ENCODE measurements at places on chromosomes 6 and 20. TPM values are rescaled to one million over a fixed set of nuclear protein-coding genes. Genes with fewer than 3 reads are reported as not detected.

Gene PHF3
- 46.2 TPM for total RNA-seq

Gene RAET1G
- not detected for total RNA-seq

Gene PDYN
- total RNA-seq, result 0.63 TPM

GRCh38 chr6:31898383-31899011 is 999 bp upstream of the EHMT2 start:
- peak overlapping the region; percentile 76 for H3K27ac ChIP-seq
- peaks cover 1% of the 10 kb centered on the region for H3K36me3 ChIP-seq
- H3K4me3 ChIP-seq, result peak overlapping the region; percentile 95
- peaks cover 44% of the 10 kb centered on the region for H3K4me1 ChIP-seq
- H3K27me3 ChIP-seq, result peaks cover 3% of the 10 kb centered on the region

DNA sequence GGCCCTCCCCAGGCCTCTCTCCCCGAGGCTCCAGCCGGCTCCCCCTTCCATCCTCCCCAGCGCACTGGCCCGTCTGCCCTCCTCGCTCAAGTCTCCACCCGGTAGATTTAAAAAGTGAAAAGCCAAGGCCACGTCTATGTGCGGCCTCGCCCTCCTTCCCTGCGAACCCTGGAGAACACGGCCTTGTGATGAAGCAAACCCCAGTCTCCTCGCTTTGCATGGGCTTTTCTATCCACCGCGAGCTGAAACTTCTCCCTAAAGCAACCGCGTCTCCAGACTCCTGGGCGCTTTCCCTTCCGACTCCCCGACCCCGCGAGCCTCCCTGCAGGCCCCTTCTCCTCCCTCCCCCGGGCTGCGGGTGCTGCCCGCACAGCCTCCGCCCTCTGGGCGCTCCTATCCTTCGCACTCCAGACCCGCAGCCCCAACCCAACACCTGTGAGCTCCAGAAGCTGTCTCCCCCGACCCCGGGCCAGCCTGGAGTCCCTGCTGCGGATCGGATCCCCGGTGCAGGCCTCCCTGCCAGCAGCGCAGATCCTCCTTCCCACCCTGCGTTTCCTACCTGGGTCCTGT is 265.2 kb upstream of the QKI start:
- peaks cover 24% of the 10 kb centered on the region for H3K4me1 ChIP-seq
- H3K27me3 ChIP-seq, result no peaks in the 10 kb centered on the region
- peaks cover 3% of the 10 kb centered on the region for H3K36me3 ChIP-seq
- no peak overlapping the region for H3K27ac ChIP-seq
- no peak overlapping the region for H3K4me3 ChIP-seq
- DNase-seq, result no peak

DNA sequence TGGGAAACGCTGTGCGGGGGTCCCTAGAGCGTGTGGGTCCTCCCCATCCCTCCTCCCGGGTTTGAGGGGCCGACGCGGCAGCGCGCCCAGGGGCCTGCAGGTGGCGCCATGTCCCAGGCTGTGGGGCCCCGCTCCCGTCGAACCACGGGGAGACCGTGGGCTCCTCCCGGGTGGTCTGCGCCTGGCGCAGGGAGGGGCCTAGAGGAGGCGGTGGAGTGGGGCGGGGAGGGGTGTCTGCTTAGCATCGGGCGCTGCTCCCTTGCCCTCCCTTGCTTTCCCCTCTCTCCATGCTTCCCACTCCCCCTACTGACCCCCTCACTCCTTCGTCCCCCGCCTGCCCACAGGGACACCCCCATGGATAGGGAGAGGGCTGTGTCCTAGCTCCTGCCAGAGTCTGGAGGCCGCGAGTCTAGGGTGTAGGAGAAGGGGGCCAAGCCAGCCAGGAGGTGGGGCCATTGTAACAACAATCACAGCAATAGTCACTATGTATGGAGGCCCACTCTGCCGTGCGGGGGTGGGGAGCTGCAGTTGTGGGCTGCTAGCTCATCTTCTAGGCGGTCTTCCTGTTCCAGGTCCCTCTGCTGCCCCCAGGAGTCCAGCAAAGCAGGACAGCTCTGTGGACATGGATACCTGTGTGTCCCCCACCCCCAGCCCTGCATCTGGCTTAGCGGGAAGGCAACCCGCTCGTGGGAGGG is 51.7 kb downstream of the CHMP4B start:
- H3K4me3 ChIP-seq, result peak overlapping the region; percentile 7
- DNase-seq, result peak; percentile 80
- peaks cover 14% of the 10 kb centered on the region for H3K4me1 ChIP-seq
- H3K27ac ChIP-seq, result no peak overlapping the region

DNA sequence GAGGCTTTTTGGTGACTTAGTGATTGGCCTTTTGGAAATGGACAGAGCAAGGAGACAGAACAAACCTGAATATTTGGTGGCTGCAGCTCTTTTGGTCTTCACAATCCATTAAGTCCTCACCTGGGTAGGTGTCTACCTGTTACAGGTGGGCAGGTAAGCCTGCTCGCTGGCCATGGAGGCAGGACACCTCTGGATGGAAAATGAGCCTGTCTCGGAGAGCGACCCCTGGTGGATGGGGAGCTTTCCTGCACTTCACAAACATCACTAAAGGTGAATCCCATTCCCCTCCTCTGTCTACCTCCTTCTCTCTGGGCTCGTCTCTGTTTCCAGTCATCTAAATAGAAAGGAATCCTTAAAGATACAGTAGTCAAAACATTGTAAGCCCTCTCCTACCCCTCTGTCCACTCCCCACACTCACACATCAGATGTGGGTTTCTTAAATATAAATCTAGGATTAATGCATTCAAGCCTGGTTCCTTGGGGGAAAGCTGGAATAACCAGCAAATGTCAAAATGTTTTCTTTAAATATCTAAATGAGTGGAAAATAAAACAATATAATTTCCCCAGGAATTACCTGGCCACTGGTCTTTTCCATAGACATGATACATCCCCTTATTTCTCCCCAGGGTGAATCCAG is 304.9 kb downstream of the CDH26 start:
- H3K36me3 ChIP-seq, result no peaks in the 10 kb centered on the region
- H3K4me1 ChIP-seq, result peaks cover 3% of the 10 kb centered on the region
- H3K27ac ChIP-seq, result no peak overlapping the region
- peak; percentile 20 for DNase-seq
- H3K4me3 ChIP-seq, result no peak overlapping the region
- peaks cover 17% of the 10 kb centered on the region for H3K27me3 ChIP-seq

GRCh38 chr6:135839121-135839520 is 12.4 kb upstream of the PDE7B start:
- no peak overlapping the region for H3K4me3 ChIP-seq
- no peak overlapping the region for H3K27ac ChIP-seq
- no peak for DNase-seq
- H3K36me3 ChIP-seq, result no peaks in the 10 kb centered on the region
- peaks cover 22% of the 10 kb centered on the region for H3K4me1 ChIP-seq
- no peaks in the 10 kb centered on the region for H3K27me3 ChIP-seq

DNA sequence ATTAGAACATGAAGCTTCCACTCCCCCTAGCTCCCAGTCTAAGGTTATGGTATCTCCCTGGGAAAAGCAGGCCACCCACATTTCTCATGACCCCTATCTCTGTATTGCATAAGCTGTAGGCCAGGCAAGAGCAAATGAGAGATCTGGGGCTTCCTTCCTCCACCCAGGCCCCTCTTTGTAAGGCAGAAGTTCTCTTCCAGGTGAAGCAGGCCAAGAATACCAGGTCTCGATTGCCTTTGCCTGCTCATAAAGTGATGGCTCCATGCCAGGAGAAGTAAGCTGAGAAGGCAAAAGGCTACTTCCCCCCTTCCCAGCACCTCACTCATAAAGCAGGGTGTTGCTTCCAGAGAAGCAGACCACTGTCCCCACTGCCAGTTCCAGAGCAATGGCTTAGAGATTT is 144.1 kb upstream of the KCNK16 start:
- no peak for DNase-seq
- no peaks in the 10 kb centered on the region for H3K27me3 ChIP-seq
- H3K4me1 ChIP-seq, result no peaks in the 10 kb centered on the region
- H3K4me3 ChIP-seq, result no peak overlapping the region
- H3K36me3 ChIP-seq, result no peaks in the 10 kb centered on the region
- no peak overlapping the region for H3K27ac ChIP-seq

DNA sequence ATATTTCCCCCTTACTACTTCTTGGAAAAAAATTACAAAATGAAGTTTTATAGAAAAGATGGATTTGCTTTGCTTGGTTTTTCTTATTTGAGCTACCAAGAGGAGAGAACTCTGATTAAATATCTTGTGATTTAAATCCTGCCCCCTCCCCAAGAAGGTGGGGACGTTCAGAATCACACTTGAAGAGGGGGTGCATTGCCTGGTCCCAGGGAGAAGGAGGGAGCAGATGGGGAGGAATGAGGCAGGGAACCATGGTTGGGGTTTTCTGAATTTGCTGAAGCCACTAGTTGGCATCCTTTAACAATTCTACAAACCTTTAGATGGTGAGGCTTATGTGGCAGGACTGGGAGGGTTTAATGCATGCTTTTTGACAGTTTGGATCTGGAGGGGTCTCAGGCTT is 5.5 kb downstream of the PCK1 start:
- DNase-seq, result no peak
- no peak overlapping the region for H3K27ac ChIP-seq
- no peak overlapping the region for H3K4me3 ChIP-seq
- peaks cover 3% of the 10 kb centered on the region for H3K27me3 ChIP-seq
- H3K36me3 ChIP-seq, result no peaks in the 10 kb centered on the region

DNA sequence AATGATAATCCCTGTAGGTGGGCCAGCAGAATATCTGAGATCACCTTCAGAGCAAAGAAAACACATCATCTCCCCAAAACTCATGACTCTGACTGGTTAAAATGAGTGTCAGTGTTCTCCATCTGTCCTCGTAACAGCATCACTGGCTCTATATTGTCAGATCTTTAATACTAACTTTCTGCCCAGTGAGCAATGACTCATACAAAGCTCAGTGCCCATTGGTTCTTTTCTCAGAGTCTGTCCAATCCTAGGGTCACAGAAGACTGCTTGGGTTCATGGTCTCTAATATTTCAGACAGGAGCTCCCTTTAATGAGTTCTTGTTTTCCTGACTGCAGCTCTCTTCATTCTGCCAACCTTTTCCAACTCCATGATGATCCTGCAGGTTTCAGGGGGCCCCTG is 36.4 kb downstream of the HLA-DPB1 start:
- no peaks in the 10 kb centered on the region for H3K36me3 ChIP-seq
- DNase-seq, result no peak
- H3K27ac ChIP-seq, result no peak overlapping the region

DNA sequence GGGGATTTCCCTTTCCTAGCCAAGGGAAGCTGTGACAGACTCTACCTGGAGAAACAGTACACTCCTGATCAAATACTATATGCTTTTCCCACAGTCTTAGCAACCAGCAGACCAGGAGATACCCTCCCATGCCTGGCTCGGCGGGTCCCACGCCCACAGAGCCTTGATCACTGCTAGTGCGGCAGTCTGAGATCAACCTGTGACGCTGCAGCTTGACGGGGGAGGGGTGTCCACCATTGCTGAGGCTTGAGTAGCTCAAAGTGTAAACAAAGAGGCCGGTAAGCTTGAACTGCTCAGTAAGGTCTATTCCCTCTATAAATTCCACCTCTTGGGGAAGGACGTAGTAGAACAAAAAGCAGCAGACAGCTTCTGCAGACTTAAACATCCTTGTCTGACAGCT is 63.2 kb downstream of the WASF1 start:
- H3K4me1 ChIP-seq, result peaks cover 12% of the 10 kb centered on the region
- no peak overlapping the region for H3K4me3 ChIP-seq
- H3K27ac ChIP-seq, result no peak overlapping the region
- no peak for DNase-seq
- no peaks in the 10 kb centered on the region for H3K27me3 ChIP-seq
- H3K36me3 ChIP-seq, result peaks cover 41% of the 10 kb centered on the region

- DNase-seq, result no peak
- H3K27ac ChIP-seq, result no peak overlapping the region
- H3K36me3 ChIP-seq, result no peaks in the 10 kb centered on the region
- H3K4me1 ChIP-seq, result peaks cover 5% of the 10 kb centered on the region
- H3K27me3 ChIP-seq, result peaks cover 2% of the 10 kb centered on the region
- H3K4me3 ChIP-seq, result no peak overlapping the region
Measured at GRCh38 chr6:137724495-137725211, 142.4 kb upstream of the TNFAIP3 start.

GRCh38 chr6:89495961-89496535 is 63.1 kb downstream of the ANKRD6 start:
- no peaks in the 10 kb centered on the region for H3K27me3 ChIP-seq
- H3K27ac ChIP-seq, result no peak overlapping the region
- peaks cover 6% of the 10 kb centered on the region for H3K4me1 ChIP-seq
- no peak for DNase-seq
- H3K36me3 ChIP-seq, result no peaks in the 10 kb centered on the region
- H3K4me3 ChIP-seq, result no peak overlapping the region
